NCI-H524 treated with DMSO at 0.1 percent for 48 hours (cell line): ENCODE measurements at places on chromosomes 4 and X.

GRCh38 chrX:106392346-106392745, 219.4 kb upstream of the RADX start:
- DNase-seq: no peak

GRCh38 chrX:116694046-116694445, 231.3 kb upstream of the CT83 start:
- no peak for DNase-seq

DNA sequence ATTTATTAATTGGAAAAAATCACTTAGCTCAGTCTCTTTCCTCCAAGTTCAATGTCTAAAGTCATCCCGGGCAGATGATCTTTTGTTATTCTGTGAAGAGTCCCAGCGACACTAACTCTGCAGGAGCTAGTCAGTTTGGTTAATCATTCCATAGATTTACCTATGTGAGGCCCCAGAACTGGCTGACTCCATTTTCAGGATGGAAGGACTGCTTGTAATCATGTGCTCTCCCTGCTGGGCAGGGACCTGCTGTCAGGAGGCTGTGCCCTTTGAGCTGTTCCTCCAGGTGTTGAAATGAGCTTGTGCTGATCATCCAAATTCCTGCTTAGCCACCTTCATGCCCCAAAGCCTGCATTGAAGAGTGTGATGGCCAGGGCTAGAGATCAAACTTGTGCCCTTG, 169.8 kb downstream of the NHS start:
- no peak for DNase-seq

- DNase-seq: no peak
These were observed 129.1 kb upstream of the SMAD1 start for GRCh38 chr4:145352438-145353145.

- DNase-seq: peak; percentile 29
These were observed 37.1 kb downstream of the FSTL5 start for GRCh38 chr4:162126729-162127128.
